ENCODE measurements at places on chromosomes 6 and 20.

GRCh38 chr20:43194137-43194536 lies 4.4 kb upstream of the PTPRT start:
- DNase-seq = no peak

DNA sequence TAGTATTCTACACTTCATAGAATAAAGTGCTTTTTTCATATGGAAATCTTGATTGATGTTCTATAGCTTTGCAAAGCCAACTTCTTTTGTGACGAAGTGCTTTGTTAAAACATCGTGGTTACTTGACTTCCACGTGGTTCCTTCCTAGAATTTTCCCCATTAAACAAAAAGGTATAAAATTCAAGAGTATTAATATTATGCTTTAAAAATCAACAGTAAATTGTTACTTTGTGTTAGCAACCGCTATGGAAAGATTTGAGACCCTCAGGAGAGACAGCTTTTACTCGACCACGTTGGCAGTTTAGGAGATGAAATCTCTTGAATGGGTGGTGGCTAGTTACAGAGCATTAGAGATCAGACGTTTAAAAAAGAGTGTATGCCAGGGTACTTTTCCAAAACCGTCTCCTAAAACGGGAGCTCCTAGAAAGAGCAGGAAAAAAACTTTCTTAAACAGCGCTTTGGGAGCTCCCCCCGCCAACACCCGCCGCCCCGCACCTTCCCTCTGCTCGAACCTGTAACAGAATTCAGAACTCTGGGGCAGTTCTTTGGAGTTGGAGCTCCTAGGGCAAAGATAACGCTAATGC lies 920 bp downstream of the GJA1 start:
- DNase-seq = peak; percentile 48

- no peak for DNase-seq
Observed at GRCh38 chr6:51289041-51289440, 470.4 kb downstream of the TFAP2B start.

DNA sequence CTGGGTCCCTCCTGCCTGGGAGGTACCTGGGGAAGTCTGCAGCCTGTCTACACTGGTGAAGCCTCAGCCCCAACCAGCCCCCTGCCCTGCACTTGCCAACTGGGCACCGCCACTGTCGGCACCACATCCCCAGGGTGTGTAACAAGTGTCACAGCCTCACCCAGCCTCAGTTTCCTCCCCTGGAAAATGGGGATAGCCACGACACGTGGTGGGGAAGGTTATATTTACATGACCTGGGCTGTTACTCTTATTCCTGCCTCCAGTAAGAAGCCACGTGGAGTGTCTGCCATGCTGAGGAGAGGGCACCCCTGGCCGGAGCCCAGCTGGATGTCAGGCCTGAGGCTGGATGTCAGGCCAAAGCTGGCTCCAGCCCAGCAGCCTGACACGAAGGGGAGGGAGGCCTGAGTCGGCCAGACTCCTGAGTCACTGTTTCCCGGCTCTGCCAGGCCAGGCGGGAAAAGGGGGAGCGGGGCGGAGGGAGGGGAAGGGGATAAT lies 44.9 kb downstream of the SNAI1 start:
- DNase-seq = no peak

DNA sequence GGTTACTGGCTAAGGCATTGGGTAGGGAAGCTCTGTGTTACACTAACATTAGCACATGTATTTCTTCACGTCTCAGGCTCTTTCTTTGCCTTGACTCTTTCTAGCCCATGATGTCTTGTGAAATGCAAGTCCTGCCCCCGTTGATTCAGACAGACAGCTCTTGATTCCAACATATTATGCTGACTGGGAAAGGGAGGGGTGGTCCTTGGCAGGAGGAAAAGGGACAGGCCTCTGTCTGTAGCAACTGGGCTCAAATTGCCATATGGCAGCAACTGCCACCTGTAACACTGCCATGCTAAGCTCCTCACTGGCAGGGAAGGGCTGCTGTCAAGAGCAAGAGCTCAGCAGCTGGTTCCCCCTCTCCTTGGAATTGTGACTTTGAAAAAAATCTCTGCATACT lies 5.7 kb upstream of the KCNK15 start:
- DNase-seq = no peak

- DNase-seq = no peak
Observed at GRCh38 chr6:92364948-92365541, 1054.3 kb downstream of the EPHA7 start.

DNA sequence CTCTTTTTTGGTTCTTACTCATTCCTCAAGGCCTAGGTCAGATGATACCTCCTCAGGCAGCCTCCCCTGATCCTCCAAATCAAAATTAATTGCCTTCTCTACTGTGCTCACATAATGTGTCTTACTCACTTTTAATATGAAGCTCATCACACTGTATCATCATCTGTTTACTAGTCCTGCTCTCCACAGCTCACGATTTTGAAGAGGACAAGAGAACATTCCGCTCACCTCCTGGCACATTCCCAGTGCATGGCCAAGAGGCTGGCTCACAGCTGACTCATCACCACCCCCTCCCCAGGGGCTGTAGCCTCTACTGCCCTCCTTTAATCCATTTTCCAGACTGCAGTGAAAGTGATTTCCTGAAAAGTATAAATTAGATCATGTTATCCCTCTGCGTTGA lies 133.1 kb downstream of the ALDH8A1 start:
- DNase-seq = peak; percentile 22
